ENCODE measurements at places on chromosomes 7 and 10.

- DNase-seq: no peak
Observed at GRCh38 chr10:60413306-60414012, 23.8 kb upstream of the ANK3 start.

GRCh38 chr7:139108266-139109187, 993 bp downstream of the ZC3HAV1 start:
- DNase-seq: peak; percentile 53

DNA sequence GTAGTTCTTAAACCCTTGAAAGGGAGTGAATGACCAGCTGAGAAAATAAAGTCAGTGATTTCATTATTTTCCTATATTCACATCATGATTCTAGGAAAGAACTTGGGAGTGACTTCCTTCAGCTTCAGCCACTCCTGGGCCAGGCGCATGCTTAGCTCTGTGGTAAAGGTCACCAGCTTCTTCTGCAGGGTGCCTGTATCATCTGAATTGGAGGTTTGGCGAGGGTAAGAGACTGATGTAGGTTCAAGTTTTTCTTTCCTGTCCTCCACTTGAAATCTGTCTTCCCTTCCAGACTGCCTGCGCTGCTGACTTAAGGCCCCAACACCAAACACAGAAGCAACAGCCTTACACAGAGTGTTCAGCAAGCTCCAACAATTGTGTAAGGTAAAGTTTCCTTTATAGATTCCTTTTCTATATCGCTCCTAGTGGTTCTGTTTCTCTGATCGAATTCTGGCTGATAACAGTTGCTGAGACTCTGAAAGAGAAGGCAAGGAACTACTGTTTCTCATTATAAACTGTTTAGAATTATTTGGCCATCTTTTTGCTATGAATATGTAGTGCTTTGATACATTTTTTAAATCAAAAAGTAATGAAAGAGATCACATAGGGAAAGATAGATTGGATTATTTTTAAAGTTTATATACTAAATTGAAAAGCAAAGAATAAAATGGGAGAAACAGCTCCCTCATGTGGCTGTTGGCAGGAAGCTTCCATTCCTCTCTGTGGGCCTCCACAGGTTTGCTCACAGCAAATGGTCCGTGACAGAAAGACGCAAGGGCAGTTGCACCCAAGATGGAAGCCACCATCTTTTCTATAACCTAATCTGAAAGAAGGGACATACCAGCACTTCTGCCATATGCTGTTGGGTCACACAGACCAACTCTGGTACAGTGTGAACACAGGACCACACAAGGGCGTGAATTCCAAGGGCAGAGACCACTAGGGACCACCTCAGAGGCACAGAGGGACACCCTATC, 14.0 kb downstream of the GATAD1 start:
- no peak for DNase-seq

- no peak for DNase-seq
Observed at GRCh38 chr10:93261961-93262610, 188.4 kb downstream of the CYP26A1 start.

DNA sequence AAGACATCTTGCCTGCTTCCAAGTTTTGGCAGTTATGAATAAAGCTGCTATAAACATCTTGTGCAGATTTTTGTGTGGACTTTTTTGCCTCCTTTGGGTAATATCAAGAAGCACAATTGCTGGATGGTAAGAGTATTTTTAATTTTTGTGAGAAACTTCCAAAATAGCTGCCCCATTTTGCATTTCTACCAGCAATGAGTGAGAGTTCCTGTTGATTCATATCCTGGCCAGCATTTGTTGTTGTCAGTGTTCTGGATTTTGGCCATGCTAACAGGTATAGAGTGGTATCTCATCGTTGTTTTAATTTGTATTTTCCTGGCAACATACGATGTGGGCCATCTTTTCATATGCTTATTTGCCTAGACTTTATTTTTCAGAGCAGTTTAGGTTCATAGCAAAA, 53.9 kb downstream of the BTAF1 start:
- no peak for DNase-seq

GRCh38 chr7:139180700-139181311, 50.2 kb upstream of the UBN2 start:
- DNase-seq: no peak

DNA sequence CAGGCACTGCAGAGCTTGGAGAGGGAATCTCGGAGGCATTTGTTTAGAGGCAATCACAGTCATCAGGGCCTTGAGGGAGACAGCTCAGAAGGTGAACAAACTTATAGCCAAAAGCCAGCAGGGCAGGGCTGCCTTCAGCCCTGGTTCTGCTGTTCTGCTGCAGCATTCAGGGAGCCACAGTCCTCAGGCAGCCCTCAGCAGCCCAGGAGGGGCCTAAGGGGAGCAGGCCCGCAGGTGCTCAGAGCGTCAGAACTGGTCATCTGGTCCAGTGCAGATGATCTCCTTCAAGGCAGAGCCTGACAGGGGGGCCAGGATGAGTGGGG, 84.7 kb downstream of the ARHGAP22 start:
- no peak for DNase-seq

GRCh38 chr10:10271639-10272192, 746.0 kb upstream of the CELF2 start:
- no peak for DNase-seq

DNA sequence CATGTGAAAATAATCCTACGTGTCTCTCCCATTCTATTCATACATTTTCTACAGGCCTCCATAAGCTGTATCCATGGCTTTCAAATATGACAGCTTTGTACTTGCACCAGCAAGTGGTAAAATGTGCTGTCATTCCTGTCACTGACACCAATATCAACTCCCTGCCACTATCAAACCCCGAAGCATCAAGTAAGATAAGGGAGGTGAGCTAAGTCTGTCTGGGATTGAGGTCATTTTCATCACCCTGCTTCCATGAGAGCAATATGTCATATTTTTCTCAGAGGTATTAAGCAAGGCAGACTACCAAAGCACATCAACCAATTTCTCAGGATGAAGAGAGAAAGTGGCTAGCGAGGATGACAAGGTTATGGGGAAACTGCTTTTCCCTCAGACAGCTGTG, 11.1 kb downstream of the GPR22 start:
- DNase-seq: no peak

GRCh38 chr10:95739056-95739455, 16.9 kb upstream of the ENTPD1 start:
- no peak for DNase-seq

- no peak for DNase-seq
Observed at GRCh38 chr10:1629326-1630198, 107.8 kb downstream of the ADARB2 start.

DNA sequence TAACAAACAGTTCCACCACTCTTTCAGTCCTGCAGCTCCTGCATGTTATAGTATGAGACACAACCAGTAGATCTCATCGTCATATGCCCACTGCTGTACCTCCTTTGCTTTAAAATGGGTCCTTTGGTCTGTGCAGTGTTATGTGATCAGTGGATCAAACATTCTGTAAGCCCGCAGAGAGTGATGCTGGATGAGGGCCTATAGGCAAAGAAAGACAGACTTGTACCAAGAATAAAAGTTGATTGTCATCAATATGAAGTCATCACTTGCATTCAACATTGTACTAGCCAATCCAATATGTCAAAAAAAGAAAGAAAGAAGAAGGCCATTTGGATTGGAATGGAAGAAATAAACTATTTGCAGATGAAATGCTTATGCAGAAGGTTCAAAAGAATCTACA, 79.8 kb upstream of the PHYHIPL start:
- DNase-seq: no peak

GRCh38 chr7:134991469-134992339, 5.4 kb downstream of the AGBL3 start:
- DNase-seq: no peak

GRCh38 chr7:100476903-100477870, 1.8 kb downstream of the TSC22D4 start:
- DNase-seq: peak; percentile 55

DNA sequence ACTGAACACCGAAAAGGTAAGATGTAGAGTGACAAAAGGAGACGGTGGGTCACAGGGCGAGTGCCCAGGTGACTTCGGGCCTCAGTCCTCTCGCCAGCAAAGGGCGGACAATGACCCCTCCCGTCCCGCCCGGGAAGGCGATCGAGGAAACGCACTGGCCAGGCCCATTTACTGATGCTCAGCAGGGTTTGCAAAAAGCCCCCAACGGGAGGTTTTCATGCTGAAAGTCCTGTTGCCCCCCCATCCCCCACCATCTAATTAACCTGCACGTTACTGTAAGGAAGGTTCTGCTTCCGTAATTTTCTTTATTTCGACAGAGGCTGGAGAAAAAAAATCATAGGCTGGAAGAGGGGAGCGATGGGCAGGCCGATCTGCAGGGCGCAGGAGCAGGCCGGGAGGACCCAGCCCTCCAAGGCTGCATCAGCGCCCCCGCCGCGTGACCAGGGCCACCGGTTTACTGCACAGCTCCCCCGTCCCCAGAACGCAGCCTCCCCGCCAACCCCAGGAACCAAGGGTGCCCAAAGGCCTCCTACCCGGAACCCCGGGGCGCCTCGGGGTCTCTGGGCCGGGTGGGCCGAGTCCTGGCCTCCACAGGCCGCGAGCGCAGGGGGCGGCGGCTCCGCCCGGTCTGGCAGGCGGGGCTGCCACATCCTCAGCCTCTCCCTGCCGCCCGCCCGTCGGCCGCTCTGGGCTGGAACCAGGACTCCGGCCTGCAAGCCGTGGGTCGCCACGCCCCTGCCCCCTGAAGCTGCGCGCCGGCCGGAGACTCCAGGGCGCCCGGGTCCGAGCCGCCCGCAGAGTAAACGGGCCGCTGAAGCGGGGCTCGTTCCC, 613 bp downstream of the OAT start:
- DNase-seq: peak; percentile 73

- DNase-seq: no peak
Observed at GRCh38 chr7:25158966-25159365, 33.9 kb upstream of the CYCS start.

- no peak for DNase-seq
Observed at GRCh38 chr7:24727154-24728120, 29.8 kb downstream of the GSDME start.

- no peak for DNase-seq
Observed at GRCh38 chr10:63583397-63583796, 62.2 kb downstream of the REEP3 start.

- no peak for DNase-seq
Observed at GRCh38 chr7:78967046-78967445, 486.4 kb downstream of the MAGI2 start.

DNA sequence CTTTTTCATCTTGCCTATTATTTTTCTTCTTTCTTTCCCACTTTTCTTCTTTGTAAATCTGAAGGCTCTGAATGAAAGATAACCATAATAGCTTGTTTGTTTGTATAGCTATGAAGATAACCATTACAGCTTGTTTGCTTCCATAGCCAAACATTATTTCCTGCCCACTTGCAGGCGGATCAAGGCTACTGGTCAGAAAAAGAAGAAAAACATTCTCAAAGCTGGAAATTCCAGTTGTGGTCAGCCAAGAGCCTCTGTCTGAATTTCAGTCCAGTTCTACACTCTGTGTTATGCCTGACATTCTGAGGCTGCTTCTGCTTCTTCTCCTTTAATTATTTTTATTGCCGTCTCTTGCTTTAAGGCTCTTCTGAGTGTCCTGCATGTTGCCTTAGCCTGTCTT, 48.9 kb downstream of the TMEM178B start:
- DNase-seq: no peak

DNA sequence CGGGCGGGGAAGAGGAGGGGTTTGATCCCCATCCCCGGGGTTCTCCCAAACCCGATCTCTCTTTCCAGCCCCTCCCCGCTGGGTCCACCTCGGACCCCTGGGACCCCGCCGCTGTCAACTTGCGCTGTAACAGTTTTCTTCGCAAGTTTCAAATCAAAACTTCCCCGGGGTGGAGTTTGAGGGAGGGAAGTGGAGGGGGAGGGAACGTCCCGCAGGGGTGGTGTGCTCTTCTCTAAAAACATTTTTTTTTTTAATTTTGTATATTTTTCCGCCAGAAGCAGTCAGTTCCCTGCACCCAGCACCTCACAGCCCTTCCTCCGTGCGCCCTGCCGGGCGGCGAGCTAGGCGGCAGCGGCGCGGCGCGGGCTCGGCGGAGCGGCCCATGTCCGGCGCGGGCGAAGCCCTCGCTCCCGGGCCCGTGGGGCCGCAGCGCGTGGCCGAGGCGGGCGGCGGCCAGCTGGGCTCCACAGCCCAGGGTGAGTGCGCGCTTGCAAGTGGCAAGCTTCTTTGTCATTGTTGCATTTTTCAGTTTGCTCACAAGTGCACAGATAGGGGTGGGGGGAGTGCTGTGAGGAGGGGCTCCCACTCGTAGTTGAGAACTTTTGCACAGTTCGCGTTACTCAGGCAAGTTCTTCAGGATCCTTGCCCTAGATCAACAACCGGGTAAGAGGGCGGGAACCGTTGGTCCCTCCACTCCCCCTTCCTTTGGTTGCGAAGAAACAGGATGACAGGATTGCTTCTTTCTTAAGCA, 933 bp downstream of the MDFIC start:
- DNase-seq: peak; percentile 46

DNA sequence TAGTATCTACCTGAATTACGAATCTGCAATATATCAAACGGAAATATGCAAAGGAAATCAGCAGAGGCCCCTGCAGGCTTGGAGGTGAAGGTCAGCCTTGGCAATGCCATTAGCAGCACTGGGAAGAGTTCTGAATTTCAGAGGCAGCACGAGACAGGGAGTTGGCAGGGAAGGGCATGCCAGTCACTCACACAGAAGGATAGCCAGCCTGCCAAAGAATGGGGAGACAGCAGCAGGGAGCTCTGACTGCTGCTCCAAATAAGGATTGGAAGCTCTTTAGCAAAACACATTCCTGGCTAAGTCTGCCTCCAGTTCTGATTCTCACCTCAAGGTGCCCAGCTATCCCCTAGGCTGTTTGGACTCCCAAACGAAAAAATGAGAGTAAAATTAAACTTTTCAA, 188.0 kb downstream of the PDE1C start:
- DNase-seq: no peak

DNA sequence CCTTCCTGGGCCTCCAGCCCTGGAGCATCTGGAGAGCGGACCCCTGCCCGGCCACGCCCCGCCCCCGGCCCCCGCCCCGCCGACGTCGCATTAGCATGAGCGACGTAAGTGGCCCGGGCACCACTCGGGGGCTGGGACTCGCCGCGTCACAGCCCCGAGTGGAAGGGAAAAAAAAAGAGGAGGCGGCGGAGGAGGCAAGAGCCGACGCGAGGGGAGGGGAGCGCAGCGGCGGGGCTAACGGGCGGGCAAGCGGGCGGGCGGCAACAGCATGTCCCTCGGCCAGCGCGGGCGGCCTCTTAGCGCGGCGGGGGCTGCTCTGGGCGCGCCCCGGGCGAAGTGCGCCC, at the start of gene SLC18A3:
Gene SLC18A3, plus strand, starts transcription at position 197 of the 344 bp plus-strand sequence. CDS start 431 bp downstream, outside the sequence.
- DNase-seq: no peak

DNA sequence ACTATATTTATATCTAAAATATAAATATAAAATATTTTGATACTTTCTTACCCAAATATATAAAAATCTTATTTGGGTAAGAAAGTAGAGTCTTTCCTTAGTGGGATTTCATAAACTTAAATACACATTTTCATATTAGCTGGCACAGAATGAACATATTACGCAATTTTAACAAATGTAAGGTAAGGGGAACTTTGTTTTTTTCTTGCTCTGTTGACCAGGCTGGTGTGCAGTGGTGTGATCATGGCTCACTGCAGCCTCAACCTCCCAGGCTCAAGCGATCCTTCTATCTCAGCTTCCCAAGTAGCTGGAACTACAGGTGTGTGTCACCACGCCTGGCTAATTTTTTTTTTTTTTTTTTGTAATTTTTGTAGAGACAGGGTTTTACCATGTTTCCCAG, 18.3 kb downstream of the CYP26A1 start:
- no peak for DNase-seq

Data from left colon (tissue), 2 donors.